SK-MEL-5 (cell line): ENCODE measurements at places on chromosomes 2 and 18. TPM values are rescaled to one million over a fixed set of nuclear protein-coding genes. Genes with fewer than 3 reads are reported as not detected.

The SERPINB11 gene
- not detected in 2 replicates for total RNA-seq

The GPD2 gene
- total RNA-seq, result 97.5 and 103 TPM in 2 replicates

The UCN gene
- total RNA-seq, result 2.3 and 6.0 TPM in 2 replicates

The EVA1A gene
- 7.4 and 9.7 TPM in 2 replicates for total RNA-seq

The LCT gene
- not detected in 2 replicates for total RNA-seq

The FEV gene
- not detected in 2 replicates for total RNA-seq

The B4GALT6 gene
- 16.1 and 18.4 TPM in 2 replicates for total RNA-seq

The FAM228A gene
- total RNA-seq, result not detected in 2 replicates

The TRIM43 gene
- total RNA-seq, result not detected in 2 replicates

The COQ10B gene
- total RNA-seq, result 46.5 and 48.4 TPM in 2 replicates

The OR6B2 gene
- not detected in 2 replicates for total RNA-seq

The GPR35 gene
- total RNA-seq, result 0.05 TPM in 1 of 2 replicates, not detected in the other

The C2orf80 gene
- 0.32 and 0.45 TPM in 2 replicates for total RNA-seq

The CD8A gene
- total RNA-seq, result 0.13 and 0.18 TPM in 2 replicates

The ADRA2B gene
- total RNA-seq, result not detected in 2 replicates

The PAIP2B gene
- total RNA-seq, result 1.0 and 1.5 TPM in 2 replicates

The SMCHD1 gene
- 40.3 and 43.9 TPM in 2 replicates for total RNA-seq

The GATA6 gene
- total RNA-seq, result 2.1 and 2.7 TPM in 2 replicates

The DOK6 gene
- total RNA-seq, result 0.24 and 2.4 TPM in 2 replicates

The POTEF gene
- 0.11 TPM in 1 of 2 replicates, not detected in the other for total RNA-seq

The FOXI3 gene
- 0.64 and 0.66 TPM in 2 replicates for total RNA-seq

The SLC25A52 gene
- total RNA-seq, result not detected in 2 replicates

The HAAO gene
- total RNA-seq, result not detected in 2 replicates

The GAL3ST2 gene
- not detected in 2 replicates for total RNA-seq
